ENCODE measurements at places on chromosomes 4 and X.

DNA sequence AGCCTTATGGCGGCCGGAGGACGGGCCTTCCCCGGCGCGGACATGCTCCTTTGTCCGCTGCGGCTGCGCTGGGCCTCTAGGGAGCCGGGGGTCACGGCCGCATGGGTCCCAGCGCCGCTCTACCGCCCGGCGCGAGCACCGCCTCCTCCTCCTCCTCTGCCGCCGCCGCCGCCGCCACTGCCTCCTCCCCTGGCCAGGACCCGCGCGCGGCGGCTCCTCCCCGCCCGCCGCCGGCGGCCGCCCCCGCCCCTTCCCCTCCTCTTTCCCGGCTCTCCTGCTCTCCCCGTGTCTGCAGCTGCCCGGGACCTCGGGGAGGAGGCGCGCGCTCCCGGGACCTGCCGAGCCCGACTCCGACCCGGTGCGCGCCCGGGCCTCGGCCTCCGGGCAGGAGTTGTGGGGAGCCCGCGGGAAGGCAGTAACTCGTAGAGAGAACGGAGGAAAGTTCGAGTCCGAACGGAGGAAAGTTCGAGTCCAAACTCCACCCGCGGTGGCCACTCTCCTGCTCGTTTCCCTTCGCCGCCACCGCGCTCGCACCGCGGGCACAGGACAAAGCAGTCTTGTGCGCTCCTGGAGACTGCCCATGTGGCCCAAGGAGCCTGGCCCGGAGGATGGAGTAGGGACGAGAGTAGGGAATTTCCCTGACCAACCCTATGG lies at the start of gene ADGRA3:
ADGRA3 (minus strand) TSS at position 179 of the 654 bp plus-strand sequence. CDS start 282 bp downstream, outside the sequence.
- DNase-seq, result no peak

GRCh38 chrX:25049357-25049756 lies 33.6 kb upstream of the ARX start:
- no peak for DNase-seq

DNA sequence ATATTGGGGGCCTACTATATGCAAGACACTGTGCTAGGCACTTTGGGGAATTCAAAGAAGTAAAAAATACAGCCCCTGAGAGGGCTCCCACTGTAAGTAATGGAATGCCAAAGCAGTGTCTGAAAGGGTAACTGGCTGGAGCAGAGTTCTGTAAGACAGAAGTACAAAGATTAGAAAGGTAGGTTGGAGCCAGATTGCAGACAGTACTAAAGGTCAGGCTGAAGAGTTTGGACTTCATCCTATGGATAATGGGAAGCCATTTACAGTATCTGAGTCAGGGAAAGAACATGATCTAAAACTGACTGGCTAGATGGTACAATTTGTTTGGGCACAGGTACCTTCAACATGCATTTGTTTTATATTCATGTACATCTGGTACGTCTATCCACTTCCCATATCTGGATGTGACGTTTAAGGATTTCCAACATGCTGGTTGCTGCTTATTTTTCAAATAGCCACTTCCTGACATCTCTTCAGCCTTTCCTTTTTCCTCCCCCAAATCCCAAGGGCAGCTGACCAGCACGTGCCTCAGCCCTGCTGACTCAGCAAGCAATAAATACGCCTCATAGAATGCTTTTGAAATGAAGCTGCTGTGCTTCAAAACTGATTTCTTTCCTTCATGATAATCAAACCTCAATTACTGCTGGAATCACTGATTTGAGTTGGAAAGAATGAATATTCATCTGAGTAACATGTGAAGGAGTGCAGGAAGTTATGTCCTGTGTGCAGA lies 9.5 kb downstream of the ENOX2 start:
- DNase-seq, result no peak

DNA sequence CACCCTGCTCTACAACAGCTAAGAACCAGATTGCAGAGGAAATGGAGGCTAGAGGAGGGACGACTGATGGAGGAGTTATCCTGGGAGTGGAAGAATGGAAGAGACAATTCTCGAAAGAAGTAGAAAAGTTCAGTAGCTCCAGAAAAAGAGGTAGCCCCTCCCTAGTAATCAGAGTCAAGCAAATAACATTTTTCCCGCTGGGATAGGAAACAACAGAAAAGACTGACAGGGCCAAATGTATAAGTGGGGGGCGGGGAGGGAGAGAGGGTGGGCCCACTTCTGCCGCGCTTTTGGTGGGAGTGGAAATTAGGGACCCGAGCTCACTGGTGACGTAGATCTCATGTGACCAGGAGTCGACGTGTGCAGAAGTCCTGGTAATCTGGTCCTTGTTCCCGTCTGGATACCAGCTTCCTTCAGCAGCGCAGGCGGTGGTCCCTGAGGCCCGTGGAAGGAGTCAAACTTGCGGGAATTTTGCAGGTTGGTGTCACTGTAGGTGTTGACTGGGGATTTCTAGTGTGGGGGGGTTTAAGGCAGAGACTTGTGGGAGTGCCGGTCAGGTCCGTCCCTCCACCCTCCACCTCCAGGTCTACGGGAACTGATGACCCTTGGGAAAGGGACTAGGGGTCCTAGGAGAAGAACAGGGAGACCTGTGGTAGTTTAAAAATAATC lies at the start of gene TCEAL9:
TCEAL9 (plus strand) TSS at position 377 of the 669 bp plus-strand sequence. CDS start 1,179 bp downstream, outside the sequence.
- no peak for DNase-seq

- no peak for DNase-seq
These were observed 127.0 kb downstream of the PCDH7 start for GRCh38 chr4:30847167-30847566.

DNA sequence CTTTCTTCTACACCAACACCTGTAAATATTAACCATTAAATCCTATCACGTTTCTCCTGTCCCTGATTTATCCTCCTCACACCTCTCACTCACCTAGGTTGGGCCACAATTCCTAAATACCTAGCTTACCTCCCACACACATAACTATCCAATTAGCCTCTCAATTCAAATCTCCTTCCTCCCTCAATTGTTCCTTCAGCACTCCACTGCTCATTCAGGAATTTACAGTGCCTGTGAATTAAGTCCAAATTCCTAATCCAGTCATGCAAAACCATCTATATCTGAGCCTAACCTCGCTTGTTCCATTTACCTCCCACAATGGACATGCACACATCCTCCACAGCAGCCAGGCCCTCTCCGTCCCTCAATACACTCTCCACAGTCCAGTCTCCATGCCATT lies 17.5 kb downstream of the ANXA5 start:
- no peak for DNase-seq

- no peak for DNase-seq
These were observed 61.9 kb downstream of the SLC9A6 start for GRCh38 chrX:136047016-136047642.

DNA sequence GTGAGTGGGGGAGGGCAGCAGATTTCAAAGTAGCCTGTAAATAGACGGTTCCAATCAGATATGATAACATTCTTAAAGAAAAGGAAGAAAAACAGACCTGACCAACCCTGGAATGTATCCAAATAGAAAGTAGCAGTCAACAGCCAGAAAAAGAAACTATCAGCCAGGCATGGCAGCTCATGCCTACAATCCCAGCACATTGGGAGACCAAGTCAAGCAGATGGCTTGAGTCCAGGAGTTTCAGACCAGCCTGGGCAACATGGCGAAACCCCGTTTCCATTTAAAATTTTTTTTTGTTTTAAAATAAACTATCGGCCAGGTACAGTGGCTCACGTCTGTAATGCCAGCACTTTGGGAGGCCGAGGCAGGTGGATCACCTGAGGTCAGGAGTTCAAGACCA lies 125.0 kb downstream of the THOC2 start:
- no peak for DNase-seq

- DNase-seq, result no peak
These were observed 536.2 kb upstream of the KLHL4 start for GRCh38 chrX:86981326-86981879.

- no peak for DNase-seq
These were observed 74.0 kb downstream of the CPZ start for GRCh38 chr4:8666581-8666980.

GRCh38 chr4:931194-931959 lies 739 bp downstream of the GAK start:
- no peak for DNase-seq

DNA sequence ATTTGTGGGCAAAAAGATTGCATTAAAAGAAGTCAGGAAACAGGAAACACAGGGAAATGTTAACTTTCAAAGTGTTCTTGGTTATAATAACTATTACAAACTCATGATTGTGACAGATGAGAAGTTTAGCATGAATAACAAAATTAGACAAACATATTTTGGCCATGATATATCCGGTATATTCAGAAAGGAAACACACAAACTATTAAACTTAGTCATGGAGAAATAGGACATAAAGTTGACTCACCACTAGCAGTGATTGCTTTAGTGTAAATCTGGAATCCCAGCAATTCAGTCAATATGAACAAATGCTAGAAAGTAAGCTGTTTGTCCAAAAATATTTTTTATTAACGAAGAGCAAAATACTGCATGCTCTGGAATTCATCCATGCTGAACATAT lies 1299.9 kb downstream of the C4orf33 start:
- no peak for DNase-seq

DNA sequence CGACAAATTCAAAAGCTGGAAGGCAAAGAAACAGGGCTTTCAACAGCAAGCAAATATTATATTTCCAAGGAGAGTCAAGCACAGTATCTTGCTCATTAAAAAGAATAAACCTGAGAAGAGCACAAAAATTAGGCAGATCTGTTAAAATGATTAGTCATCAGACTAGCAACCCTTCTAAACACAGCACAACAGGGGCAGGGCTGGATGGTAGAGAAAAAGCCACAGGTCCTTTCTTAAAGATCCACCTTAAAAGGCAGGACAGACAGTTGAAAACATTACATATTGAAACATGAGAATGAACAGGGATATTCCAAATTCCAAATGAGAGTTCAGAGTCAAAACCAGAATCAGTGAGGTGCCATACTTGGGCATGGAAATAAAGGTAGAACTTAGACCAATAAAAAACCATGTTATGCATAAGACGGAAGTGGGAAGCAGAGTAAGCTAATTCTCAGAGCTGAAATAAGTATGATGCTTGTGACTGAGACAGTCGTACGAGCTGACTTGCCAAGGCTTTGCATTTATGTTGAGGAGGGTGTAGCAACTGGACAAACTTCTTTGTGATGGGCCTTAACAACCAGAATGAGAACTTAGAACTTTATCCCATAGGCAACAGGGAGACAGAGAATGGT lies 126.9 kb upstream of the FAM9B start:
- DNase-seq, result no peak

GRCh38 chr4:138448169-138448568 lies 206.0 kb upstream of the SLC7A11 start:
- no peak for DNase-seq

- no peak for DNase-seq
These were observed 138.9 kb downstream of the LARP7 start for GRCh38 chr4:112775801-112776200.

DNA sequence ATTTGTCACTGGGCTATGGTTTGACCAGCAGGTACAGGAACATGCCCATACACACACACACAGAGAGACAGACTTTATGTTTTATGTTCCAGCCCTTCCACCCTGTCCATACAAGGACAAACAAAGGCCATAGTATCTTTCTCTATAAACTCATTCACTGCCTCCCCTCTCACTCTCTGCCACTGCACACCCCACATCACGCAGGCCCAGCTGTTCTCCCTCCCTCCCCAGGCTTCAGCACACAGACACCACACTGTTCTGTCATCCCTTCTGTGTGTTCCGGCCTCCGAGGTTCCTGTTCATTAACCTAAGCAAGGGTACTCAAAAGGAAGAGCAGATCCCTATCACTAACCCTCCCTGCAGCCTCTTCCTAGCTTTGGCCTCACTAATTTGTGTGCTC lies 17.8 kb downstream of the LAS1L start:
- DNase-seq, result no peak

DNA sequence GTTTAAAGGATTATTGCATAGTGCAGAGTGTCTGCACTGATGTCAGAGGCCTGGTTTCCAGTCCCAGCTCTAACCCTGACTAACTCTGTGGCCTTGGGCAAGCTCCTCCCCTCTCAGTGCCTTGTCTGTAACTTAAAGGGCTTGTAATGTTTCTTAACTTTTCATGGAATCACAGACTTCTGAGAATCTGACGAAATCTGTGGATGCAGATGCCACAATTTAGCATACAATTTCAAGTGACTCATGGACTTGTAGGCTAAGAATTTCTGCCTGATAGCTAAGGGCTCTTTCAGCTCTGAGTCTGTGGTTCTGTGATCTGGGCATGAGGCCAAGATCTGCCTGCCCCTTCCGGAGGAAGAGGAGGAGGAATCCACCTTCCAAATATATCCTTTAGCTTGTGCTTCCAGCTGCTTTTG lies 236.9 kb downstream of the AR start:
- no peak for DNase-seq

DNA sequence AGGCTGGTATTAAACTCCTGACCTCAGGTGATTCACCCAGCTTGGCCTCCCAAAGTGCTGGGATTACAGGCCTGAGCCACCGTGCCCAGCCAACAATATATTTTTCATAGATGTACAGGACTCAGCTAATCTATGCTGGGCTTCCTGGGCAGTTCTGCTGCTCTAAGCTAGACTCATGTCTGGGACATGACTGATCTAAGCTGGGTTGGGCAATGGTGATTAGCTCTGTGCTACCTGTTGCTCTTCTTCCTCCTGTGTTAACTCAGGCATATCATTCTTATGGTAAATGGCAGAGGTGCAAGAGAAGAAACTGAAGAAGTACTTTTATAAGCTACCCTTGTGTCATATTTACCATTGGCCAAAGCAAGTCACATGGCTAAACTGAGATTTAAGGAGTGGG lies 11.4 kb upstream of the SUPT20HL2 start:
- DNase-seq, result no peak

DNA sequence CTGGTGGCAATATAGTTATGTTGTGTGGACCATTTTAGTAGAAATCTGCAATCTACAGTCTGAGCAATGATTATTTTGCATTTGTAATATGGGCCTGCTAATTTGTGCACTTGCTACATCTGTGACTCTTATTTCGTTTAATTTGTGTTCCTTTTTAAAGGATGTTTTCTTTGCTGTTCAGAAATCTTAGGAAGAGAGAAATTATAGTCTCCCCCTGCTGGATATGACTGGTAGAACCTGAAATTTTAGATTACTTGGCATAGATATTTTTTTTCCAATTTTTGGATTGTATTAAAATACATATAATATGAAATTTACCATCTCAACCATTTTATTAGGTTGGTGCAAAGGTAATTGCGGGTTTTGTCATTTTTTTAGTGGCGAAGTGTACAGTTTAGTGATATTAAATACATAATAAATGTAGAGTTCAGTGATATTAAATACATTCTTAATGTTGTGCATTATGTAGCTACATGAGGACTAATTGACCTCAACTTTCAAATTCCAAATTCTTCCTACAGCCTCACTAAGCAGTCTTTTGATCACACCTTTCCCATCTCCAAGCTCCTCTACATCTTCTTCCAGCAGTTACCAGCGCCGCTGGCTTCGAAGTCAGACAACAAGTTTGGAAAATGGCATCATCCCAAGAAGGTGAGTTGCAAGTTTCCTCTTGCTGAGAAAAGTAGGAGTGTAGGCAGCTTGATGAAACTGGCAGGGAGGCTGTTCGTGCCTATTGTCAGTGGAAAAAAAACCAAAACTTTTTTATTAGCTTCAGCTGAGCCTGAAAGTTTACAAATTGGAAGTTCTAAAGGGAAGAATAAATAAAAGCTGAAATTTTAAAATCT lies 82.2 kb downstream of the FNIP2 start:
- DNase-seq, result no peak

- no peak for DNase-seq
These were observed 52.9 kb downstream of the SLC7A11 start for GRCh38 chr4:138189206-138189605.

All from stimulated activated CD4-positive, alpha-beta T cell treated with anti-CD3 and anti-CD28 coated beads, Interleukin-1b, Interleukin-23, amount 100 ng/mL, for 1 hour (primary cell).